ENCODE measurements at places on chromosomes 6 and 20.

DNA sequence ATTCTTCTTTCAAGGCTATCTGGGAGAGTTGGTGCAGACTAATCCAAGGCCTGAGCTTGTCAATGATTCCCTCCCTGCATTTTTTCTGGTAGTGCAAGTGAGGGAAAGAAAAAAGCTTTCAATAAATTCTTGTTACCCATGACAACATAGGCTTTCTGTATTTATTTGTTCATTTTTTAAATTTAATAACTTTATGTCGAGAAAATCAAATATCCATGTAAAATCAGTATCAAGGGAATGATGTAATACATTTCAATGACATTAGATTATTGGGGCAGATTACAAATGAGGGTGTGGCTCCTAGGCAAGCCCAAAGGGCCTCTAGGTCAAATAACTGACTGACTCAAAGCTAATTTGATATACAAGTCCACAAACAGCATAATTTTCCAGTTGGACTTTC is 104.0 kb downstream of the GJA1 start:
- no peak for DNase-seq

- DNase-seq, result no peak
Observed at GRCh38 chr6:129370268-129370916, 339.6 kb downstream of the ARHGAP18 start.

DNA sequence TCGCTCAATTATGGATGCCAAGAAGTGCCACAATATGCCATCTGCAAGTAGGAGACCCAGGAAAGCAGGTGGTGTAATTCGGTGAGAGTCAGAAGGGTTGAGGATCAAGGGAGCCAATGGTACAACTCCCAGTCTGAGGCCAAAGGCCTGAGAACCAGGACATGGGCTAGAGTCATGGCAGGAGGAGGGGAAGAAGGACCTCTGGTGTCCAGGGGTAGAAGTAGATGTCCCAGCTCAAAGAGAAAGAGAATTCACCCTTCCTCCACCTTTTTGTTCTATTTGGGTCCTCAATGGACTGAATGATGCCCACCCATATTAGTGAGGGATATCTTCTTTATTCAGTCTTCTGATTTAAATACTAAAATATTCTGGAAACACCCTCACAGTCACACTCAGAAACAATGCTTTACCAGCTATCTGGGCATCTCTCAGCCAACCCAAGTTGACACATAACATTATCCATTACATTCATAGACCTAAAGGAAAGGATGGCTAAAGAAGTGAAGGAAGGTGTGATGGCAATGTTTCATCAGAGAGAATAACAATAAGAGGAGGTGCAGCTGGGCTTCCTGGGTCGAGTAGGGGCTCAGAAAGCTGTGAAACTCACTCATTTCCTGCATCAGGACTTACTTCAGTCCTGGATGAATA is 21.2 kb upstream of the HLA-DQA1 start:
- DNase-seq, result no peak

GRCh38 chr20:39645131-39645530 is 683.0 kb downstream of the DHX35 start:
- DNase-seq, result no peak

GRCh38 chr6:14763616-14764015 is 482.3 kb upstream of the JARID2 start:
- DNase-seq, result no peak

GRCh38 chr6:29981211-29981812 is 39.0 kb downstream of the HLA-A start:
- DNase-seq, result no peak

GRCh38 chr20:2535711-2536559 is 438 bp upstream of the TMC2 start:
- DNase-seq, result no peak

DNA sequence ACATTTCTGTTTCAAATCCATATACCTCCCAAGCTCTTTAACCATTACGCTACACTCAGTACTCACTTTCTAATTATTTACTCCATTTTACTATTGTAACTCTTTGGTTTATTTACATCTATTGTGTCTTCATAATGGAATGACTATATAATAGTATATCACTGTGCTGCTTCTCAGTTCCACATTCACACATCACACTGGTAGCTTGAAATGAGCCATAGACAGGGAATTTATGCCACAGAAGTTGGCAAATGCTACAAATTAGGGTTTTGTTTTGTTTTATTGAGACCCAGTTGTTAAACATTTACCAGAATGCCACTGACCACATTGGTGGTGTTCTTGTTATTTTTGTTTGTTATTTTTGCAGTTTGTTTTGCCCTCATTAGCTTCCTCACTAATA is 213.9 kb downstream of the KCNQ5 start:
- no peak for DNase-seq

GRCh38 chr20:57469418-57470211 is 55.3 kb downstream of the CTCFL start:
- DNase-seq, result no peak

- DNase-seq, result no peak
Observed at GRCh38 chr6:129911732-129912131, 50.6 kb upstream of the TMEM244 start.

GRCh38 chr6:30122515-30122914 is 9.6 kb upstream of the TRIM31 start:
- no peak for DNase-seq

GRCh38 chr6:17505062-17505476 is 95.0 kb upstream of the FAM8A1 start:
- no peak for DNase-seq

DNA sequence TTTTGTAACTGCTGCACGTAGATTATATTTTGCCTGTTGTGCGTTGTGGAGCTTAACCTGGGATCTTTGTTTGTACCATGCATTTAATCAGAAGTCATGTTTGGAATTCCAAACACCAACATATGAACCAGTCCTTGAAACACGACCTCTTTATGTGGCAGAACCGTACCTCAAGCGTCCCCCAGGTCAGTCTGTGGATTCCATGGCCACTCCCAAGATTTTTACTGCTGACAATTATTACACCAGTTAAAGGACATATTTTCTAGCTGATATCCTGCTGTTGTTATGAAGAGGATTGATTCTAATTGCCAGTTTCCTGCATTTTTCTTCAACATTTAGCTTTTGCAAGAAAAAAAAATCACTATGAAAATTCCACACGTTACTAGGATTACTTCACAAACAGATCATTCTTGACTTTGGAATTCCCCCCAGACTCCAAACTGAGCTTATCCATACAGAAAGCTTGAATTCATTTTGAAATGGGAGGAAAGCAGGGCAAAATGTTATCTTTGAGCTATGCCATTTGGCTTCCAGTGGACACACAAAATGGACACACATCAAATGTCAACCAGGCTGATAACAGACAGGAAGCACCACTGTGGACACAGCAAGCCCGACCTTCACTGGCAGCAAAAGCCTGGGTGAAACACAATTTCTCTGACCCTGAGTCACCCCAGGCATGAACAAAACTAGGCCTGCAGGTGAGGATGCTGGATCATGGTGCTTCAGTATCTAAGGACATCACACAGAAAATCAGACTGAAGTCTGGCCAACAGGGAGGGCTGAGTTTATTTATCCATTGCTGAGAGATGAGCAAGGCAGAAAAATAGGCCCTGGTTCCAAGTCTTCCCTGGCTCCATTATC is 542.9 kb upstream of the JAG1 start:
- no peak for DNase-seq

GRCh38 chr6:144364782-144365181 is 79.6 kb downstream of the UTRN start:
- DNase-seq, result no peak

DNA sequence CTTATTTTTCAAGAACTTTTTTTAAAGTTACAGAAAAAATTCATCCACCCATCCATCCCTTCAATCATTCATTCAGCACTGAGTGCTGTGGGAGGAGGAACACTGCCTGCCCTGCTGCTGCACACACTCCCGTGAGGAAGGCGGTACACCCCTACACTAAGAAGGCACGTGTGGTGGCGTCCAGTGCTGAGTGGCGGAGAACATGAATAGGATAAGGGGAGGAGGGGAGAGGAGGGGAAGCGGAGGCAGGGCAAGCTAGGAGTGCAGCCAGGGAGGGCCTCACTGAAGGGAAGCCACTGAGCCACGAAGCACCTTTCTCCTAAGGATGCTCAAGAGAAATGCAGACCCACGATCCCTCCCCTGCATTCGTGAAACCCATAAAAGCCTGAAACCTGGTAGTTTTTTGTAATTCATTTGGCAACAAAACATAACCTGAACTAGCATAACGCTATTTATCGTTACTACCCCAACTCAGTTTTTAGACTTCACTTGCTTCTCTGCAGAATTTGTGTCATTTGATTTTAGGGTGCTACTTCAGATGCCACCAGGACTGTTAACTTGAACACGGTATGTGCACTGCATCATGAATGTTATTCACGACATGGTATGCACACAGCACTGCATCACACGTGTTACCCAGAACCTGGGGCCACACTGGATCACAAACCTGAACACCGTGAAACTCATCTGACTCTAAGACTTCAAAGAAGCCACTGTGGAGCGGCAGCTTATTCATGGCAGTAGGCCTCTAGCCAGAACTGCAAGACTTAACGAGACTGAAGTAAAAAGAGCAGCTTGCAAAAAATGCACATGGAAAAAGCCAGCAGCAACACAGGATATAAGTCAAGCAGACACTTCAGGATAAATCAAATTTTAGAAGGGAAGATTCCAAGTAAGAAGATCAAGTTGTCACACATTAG is 3.5 kb downstream of the RNASET2 start:
- DNase-seq, result no peak

DNA sequence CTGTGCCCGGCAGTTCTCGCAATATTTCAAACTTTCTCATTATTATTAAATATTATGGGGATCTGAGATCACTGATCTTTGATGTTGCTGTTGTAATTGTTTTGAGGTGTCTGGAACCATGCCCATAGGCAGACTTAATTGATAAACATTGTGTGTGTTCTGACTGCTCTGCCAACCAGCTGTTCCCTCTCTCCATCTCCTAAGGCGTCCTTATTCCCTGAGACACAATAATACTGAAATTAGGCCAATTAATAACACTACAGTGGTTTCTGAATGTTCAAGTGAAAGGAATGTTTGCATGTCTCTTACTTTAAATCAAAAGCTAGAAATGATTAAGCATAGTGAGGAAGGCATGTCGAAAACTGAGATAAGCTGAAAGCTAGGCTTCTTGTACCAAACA is 7.6 kb downstream of the MAPK14 start:
- DNase-seq, result no peak

DNA sequence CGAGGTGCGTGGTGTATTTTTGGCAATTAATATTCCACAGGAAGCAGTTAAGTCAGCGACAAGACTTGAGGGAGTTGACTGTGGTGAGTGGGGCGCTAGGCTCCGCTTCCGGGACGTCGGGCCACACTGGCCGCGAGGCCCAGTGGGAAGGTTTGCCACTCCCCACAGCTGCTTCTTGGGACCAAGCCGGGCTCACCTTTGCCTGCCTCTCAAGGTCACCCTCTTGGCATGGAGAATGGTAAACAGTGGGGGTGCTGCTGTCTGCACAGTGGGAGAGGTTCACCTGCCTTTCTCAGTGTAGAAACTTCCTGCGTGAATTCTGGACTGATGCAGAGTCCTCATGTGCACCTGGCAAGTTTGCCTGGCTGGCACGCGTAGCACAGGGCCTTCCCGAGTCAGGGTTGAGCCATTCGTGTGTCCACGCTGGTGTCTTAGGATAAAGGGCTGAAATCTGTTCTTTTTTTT is 6.4 kb downstream of the OSBPL2 start:
- no peak for DNase-seq

- DNase-seq, result no peak
Observed at GRCh38 chr6:103011605-103012004, 1618.1 kb downstream of the GRIK2 start.

- no peak for DNase-seq
Observed at GRCh38 chr6:20997143-20997769, 463.0 kb downstream of the CDKAL1 start.

- DNase-seq, result no peak
Observed at GRCh38 chr20:59217173-59217572, 53.6 kb downstream of the ZNF831 start.

DNA sequence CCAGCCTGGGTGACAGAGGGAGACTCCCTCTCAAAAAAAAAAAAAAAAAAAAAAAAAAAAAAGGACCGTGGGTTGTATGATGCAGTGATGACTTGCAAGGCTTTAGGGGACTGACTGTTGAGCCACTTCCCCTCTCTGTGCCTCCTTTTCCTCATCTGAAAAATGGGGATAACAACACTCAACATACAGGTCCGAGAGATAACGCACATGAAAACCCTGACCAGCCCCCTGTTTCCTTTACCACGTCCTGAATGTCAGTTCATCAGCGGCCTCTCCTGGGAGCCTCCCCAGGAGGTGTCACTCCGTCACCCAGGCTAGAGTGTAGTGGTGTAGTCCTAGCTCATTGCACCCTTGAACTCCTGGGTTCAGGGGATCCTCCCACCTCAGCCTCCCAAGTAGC is 3.9 kb downstream of the SLA2 start:
- no peak for DNase-seq

GRCh38 chr6:78153976-78154375 is 501.1 kb downstream of the MEI4 start:
- no peak for DNase-seq

DNA sequence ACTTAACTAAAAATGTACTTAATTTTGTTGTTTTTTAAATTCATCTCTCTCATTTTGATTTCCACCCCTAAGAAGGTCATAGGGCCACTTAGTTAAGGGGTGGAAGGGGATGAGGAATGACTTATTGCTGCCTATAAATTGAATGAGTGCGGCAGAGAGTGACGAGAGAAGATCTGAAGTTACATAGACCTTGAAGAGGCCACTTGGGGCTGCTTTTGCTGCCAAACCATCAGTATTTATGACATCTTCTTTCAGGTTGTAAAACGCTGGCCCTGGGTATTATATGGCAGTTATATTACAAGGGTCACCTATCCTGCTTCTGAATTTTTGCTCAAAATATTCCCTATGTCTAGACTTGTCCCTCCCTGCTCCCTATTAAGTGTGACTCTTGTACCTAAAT is 119.6 kb upstream of the RIMS1 start:
- DNase-seq, result no peak

DNA sequence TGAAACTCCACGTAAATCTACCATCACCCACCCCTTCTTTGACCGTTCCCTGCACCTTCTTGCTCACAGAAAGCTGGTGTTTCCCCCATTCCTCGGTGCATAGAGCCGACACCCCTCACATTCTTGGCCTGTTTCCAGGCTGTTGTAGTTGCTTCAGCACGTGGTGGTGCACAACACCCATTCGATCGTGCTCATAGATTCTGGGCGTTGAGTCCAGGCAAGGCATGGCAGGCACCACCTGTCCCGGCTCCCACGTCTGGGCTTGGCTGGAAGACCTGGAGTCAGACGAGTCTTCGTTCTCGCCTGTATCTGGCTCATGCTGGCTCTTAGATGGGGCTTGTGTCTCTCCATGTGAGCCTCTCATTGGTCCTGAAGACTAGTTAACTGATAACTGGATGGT is 100.6 kb downstream of the FAM120B start:
- no peak for DNase-seq

DNA sequence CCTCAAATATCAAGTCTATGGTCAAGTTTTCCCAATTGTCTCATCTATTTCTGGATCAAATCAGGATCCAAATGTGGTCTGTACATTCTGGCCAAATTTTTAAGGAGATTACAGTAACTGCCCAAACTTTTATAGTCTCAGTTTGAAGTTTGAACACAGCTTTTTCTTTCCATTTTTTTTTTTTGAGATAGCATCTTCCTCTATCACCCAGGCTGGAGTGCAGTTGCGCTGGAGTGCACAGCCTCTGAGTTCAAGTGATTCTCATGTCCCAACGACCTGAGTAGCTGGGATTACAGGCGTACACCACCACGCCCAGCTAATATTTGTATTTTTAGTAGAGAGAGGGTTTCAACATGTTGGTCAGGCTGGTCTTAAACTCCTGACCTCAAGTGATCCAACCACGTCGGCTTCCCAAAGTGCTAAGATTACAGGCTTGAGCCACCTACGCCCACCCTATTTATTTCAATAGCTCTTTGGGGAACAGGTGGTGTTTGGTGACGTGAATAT is 84.9 kb upstream of the CARMIL1 start:
- no peak for DNase-seq

GRCh38 chr20:18307301-18307700 is 19.0 kb downstream of the ZNF133 start:
- no peak for DNase-seq

All from occipital lobe (tissue), 3 donors.